NCI-H1417 (cell line): ENCODE measurements at places on chromosomes 1 and 21.
A peak's percentile ranks its signal among the peaks of the same experiment; 100 is the strongest.

DNA sequence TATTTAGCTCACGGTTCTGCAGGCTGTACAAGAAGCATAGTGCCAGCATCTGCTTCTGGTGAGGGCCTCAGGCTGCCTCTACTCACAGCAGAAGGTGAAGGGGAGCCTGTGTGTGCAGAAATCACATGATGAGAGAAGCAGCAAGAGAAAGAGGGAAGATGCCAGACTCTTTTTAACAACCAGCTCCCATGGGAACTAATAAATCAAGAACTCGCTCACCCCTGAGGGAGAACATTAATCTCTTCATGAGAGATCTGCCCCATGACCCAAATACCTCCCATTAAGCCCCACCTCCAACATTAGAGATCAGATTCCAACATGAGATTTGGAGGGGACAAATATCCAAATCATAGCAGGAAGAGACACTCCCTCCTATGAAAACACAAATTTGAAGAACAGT lies 74.1 kb downstream of the OLFML2B start:
- no peak for DNase-seq

DNA sequence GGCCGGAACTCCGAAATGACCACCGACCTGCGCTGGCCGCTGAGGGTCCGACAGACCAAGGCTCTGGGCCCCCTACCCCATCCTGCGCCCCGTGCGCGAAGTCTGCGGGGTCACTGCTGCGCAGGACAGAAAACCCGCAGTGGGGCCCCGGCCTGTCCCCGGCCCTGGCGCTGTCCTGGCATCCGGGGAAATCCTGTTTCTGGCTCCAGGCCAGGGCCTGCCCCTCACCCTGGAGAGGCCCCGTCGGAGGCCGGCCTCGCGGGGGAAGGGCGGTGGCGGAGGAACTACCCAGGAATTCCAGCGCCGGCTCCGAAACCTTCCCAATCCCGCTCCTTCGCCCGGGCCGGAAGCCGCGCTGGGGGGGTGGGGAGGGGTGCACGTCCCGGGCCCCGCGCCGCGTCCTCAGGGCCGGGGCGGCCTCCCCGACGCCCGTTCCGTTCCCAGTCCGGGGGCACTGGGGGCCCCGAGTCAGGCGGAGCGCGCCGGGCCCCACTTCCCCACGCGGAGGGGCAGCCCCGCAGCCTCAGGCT lies 77.0 kb downstream of the MORN1 start:
- peak; percentile 15 for DNase-seq

- peak; percentile 80 for DNase-seq
Measured at GRCh38 chr1:22709891-22710700, 543 bp upstream of the EPHB2 start.

- no peak for DNase-seq
Measured at GRCh38 chr1:89942014-89942413, 52.9 kb upstream of the ZNF326 start.

DNA sequence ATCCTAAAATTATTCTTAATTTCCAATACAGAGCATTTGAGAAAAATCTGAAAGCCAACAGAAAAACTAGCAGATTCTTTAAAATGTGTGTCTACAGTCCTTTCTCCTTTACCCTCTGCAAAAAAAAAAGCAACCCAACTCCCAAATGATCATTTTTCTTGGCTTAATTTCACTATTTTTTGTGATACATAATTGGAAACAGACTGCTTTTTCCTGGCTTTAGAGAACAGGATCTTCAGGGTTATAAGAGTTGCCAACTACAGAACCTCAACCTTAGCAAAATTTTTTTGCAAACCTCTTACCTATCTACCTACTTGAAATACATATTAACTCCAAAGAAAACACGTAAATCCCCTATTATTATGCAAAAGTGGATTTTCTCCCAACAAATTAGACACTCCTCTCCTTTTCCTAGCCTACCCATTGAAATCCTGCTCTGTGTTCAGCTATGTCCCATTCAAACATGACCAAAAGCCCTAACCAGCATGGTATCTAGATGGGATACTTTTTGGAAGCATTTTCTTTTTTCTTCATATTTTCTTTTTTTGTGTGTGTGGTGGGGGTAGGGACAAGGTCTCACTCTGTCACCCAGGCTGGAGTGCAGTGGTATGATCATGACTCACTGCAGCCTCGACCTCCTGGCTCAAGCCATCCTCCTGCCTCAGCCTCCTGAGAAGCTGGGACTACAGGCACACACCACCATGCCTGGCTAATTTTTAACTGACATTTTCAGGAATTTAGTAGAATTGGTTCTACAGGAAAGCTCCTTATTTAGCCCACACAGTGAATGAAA lies 9.0 kb downstream of the TGFBR3 start:
- no peak for DNase-seq

DNA sequence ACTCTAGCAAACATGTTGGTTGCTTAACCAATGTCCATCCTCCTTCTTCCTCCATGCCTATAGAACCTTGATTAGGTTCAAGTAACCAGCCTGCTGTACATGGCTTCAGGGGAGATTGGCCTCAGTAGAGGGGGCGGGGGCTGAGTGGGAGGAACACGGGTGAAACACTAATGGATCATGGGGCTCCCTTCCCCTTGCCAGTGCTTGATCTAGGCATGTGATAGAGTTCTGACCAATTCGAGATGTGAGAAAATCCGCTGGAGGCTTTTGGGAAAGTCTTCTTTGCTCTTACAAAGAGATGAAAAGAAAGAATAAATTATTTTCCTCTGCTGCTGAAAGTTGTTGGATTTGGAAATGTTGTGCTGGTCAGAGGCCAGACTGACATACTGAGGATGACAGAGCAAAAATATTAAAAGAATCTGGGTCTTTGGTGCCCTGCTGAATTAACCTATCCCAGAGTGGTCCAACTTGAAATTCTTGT lies 5.2 kb upstream of the OTUD7B start:
- no peak for DNase-seq

- peak; percentile 88 for DNase-seq
Measured at GRCh38 chr1:222618001-222618879, at the start of gene MIA3. Gene MIA3 (plus strand): TSS chr1:222618097. CDS start chr1:222618111, 14 bp downstream.

DNA sequence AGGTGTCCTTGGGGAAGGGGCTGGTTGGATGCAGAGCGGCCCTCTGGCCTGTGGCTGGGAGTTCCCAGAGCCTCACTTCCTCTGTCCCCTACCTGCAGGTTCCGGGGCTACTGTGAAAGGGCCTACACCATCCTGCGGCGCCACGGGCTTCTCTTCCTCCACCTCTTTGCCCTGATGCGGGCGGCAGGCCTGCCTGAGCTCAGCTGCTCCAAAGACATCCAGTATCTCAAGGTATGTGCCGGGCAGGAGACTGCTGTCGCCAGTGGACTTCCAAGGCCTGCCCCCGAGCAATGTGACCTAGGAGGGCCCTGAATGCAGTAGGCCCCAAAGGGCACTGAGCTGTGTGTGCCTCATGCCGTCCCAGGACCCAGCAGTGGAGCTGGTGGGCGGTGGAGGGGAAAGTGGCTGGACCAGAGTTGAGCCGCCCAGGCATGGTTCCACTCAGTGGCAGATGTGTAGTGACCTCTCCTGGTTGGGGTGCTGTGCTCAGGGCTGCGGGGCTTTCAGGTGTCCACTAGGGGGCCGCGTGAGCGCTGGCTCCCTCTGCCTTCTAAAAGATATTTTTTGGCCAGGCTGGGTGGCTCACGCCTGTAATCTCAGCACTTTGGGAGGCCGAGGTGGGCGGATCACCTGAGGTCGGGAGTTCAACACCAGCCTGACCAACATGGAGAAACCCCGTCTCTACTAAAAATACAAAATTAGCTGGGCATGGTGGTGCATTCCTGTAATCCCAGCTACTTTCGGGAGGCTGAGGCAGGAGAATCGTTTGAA lies 73.4 kb downstream of the PIK3CD start:
- peak; percentile 27 for DNase-seq

DNA sequence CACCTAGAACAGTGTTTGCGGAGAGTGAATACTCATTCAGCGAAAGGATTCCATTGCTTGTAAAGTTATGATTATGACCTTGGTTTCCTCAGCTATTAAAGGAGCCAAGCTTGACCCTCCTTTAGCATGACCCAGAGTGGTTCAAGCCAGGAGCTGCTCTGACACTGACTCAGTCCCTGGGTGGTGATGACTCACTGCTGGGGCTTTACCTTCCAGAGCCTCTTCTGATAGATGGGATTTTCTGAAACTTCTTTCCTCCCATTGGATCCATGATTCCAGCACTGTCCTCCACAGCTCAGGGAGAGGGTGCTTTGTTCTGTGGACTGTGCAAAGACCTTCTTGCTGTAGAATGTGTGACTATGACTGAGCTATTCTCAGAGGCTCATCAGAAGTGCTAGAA lies 77.4 kb downstream of the S1PR1 start:
- DNase-seq: no peak

DNA sequence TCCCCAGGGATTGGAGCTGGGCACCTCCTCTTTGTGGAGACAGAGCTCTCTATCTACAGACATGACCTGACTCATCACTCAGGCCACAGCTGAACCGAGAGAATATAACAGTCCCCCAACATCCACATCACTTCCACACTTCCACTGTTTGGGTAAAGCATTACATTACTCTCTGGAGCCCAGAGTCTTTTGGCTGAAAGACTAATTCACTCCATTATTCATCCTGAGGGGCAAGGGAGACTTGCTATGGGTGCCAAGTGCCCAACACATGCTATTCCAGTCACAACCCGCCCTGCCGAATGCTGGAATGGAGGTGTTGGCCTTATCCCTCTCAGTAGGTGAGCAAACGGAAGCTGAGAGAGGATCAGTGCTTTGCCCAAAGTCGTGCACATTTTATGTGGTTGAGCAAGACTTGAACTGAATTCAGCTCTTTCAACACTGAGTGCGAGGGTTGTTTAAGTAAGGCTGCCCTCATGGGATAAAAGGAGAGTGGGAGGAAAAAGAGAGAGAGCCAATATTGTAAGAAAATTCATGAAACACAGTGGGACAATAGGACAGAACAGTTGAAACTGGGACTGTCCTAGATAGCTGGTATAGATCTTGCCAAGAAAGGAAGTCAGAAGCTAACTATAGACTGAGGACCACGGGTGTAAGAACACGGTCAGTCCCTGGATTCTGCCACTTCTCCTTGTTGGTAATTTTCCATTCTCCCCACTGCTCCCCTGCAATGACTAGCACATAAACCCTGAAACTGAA lies 13.5 kb upstream of the CHI3L1 start:
- DNase-seq: no peak

DNA sequence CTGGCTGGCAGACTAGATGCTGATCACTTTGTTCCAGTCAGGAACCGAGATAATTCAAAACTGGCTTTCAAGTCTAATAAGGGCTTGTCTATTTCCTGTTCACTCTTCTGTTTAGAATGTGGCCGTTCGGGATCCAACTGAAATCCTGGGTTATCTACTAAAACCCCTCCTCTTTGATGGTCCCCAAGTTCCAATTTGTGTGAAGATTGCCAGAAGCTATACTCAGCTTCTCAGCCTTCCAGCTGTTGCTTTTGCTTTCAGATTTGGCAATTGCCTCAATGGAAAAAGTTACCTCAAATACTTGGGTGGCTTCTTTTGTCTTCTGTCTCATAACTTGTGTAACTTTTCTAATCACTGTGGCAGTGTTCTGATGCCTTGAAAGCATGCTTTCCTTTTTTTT lies 43.7 kb downstream of the BTBD8 start:
- DNase-seq: no peak

- no peak for DNase-seq
Measured at GRCh38 chr1:83777758-83778101, 221.2 kb downstream of the TTLL7 start.

DNA sequence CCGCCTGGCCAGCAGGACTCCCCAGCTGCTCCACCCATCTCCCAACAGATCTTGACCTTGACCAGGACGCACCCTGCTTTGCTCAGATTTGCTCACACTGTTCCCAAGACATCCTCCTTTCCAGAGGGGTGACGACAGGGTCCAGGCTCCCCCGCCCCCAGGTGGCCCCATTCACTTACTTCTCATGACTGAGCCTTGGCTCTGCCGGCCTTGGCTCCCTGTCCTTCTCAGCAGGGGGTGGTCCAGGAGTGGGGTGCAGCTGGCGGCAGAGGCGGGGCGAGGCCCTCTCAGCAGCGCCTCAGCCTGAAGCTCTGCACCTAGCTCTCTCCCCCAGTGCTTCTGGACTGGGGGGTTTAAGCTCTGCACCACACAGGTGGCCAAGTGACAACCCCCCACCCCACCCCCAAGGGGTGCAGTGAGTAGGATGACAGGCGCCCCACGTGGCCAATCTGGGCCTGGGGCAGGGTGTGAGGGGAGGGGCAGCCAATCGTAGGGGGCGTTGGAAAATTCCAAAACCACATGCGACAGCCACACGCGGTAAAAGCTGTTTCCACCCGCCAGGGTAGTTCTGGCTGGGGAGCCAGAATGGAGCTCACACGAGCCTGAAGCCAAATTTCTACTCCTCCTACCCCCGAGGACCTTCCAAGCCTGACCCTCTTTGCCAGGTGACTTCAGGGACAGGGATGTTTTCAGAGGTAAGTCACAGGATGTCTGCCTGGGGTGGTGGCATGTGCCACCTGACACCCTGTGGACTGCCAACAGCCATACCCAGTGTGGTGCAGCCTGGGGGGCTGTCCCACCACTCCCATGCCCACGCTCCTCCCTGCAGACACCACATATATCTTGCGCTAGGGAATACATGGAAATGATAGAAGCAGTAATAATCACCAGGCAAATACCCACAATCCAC lies 5.6 kb downstream of the RORC start:
- no peak for DNase-seq

GRCh38 chr1:175195798-175196197 lies 3.2 kb upstream of the KIAA0040 start:
- DNase-seq: no peak

- DNase-seq: no peak
Measured at GRCh38 chr1:62810420-62811274, 26.7 kb downstream of the ATG4C start.

DNA sequence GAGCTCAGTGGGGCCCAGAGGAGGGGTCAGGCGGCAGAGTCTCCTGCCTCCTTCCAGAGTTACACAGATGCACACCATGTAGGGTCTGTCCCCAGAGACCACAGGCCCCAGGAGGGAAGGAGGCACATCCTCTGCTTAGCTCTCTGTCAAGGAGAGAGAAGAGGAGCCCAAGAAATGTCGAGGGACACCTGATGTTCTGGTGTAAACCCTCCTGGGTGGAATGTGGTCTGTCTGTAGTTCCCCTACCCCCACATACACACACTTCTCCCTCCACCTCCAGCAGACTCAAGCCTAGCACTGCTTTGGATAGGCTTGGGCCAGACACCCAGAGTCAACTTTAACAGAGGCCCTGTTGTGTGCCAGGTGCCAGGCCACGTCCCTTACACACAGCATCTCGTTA lies 34.2 kb downstream of the KIF21B start:
- DNase-seq: no peak

GRCh38 chr1:113849072-113849471 lies 22.4 kb downstream of the PTPN22 start:
- DNase-seq: no peak

GRCh38 chr1:66768965-66769364 lies 16.7 kb downstream of the DYNLT5 start:
- no peak for DNase-seq

DNA sequence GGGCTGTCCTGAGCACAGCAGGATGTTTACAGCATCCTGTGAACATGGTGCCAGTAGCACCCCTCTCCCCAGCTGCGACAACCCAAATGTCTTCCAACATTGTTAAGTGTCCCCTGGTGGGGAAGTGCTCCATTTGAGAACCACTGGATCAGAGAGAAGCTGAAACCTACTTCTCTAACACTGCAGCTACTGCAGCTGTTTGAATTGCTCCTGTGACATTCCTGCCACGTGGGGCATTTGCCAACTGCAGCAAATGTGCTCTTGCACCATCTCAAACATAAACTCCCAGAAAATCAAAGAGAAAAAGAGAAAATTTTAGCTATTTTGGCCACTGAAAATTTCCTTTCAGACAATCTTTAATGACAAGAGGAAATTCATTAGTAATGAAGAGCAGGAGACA lies 11.0 kb downstream of the SLC2A5 start:
- no peak for DNase-seq
